ENCODE measurements at places on chromosomes 3 and 15. TPM values are rescaled to one million over a fixed set of nuclear protein-coding genes. Genes with fewer than 3 reads are reported as not detected.

The LRRK1 gene
- not detected for polyA plus RNA-seq

The MAP4 gene
- polyA plus RNA-seq, result 12.0 TPM

The PIF1 gene
- polyA plus RNA-seq, result not detected

The GOLGA8N gene
- polyA plus RNA-seq, result 0.28 TPM

The ZNF774 gene
- 0.08 TPM for polyA plus RNA-seq

The CDHR4 gene
- not detected for polyA plus RNA-seq

The EBLN2 gene
- 2.5 TPM for polyA plus RNA-seq
